ENCODE measurements at places on chromosomes 7 and 10. TPM values are rescaled to one million over a fixed set of nuclear protein-coding genes. Genes with fewer than 3 reads are reported as not detected.

Gene MBL2
- not detected for total RNA-seq

Gene TRIM56
- total RNA-seq: 14.7 TPM

Gene PURB
- total RNA-seq: 7.6 TPM

Gene SLC26A3
- not detected for total RNA-seq

Gene ZMYND11
- 40.3 TPM for total RNA-seq

Gene UCN3
- not detected for total RNA-seq

Gene PARD3
- total RNA-seq: 22.9 TPM

Gene CYP3A7
- total RNA-seq: not detected

Gene CLRN3
- not detected for total RNA-seq

Gene FEZF1
- not detected for total RNA-seq

Gene EPO
- not detected for total RNA-seq

Gene TMEM176B
- total RNA-seq: not detected

Gene PPP1R3A
- not detected for total RNA-seq

Gene SFRP4
- total RNA-seq: 5.2 TPM

Measured in cardiac atrium fibroblast (primary cell).